ENCODE measurements at places on chromosomes 5 and 9.

- DNase-seq, result no peak
These were observed 43.6 kb upstream of the TRAF1 start for GRCh38 chr9:120970244-120970643.

DNA sequence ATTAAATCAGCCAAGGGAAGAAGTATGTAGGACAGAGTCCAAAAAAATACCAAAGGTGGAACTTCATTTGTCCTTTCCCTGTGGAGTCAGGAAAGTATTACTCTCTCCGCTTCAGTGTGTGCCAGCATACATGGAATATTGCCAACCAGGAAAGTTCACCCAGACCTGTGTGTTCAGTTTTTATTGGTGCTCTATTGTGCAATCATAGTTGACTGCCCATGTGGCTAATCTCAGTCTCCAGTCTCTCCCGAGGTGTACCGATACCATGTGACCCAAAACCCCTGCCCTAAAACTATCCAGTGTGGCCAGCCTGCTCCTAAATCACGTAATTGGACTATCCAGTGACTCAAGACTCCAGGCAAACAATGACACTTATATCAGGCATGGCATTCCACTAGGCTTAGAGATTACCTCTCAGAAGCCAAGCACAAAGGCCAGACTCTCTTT, 38.8 kb downstream of the NFX1 start:
- DNase-seq, result no peak

DNA sequence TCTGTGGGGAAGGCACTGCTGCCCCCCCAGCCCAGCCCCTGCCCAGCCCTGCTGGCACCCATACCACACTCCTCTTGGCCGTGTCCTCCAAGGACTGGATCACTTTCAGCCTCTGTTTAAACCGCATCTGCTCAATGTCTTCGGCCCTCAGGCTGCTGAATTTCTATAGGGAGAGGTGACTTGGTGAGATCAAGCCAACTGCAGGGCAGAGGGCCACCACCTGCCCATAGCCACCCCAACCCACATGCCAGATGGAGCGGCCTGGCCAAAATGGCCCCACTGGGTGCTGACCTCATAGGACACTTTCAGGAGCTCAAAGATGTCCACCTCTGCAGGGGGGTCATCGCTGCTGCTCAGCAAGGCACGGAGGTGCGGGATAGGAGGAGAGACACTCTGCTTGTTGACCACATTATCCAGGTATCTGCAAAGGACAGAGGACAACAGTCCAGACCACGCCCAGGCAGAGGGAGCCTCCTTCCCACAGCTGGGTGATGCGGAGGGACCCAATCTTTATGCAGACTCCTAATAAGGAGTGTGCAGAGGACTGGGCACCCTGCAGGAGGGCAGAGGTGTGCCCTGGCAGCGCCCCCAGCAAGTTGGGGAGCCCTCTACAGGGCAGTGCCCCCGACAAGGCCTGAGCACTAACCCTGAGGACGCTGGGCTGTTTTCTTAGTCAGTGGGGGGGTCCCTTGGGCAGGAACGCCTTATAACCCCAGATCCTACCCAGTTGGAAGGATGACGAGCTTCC, 14.4 kb upstream of the MRNIP start:
- DNase-seq, result no peak

- no peak for DNase-seq
These were observed 760 bp upstream of the MAN1B1 start for GRCh38 chr9:137085920-137086530.

- no peak for DNase-seq
These were observed 154.7 kb downstream of the ZDHHC21 start for GRCh38 chr9:14538526-14538925.

GRCh38 chr5:141949511-141949910, 8.5 kb downstream of the PCDH12 start:
- DNase-seq, result no peak

- DNase-seq, result peak; percentile 35
These were observed 362.0 kb upstream of the CDH10 start for GRCh38 chr5:25006734-25007133.

DNA sequence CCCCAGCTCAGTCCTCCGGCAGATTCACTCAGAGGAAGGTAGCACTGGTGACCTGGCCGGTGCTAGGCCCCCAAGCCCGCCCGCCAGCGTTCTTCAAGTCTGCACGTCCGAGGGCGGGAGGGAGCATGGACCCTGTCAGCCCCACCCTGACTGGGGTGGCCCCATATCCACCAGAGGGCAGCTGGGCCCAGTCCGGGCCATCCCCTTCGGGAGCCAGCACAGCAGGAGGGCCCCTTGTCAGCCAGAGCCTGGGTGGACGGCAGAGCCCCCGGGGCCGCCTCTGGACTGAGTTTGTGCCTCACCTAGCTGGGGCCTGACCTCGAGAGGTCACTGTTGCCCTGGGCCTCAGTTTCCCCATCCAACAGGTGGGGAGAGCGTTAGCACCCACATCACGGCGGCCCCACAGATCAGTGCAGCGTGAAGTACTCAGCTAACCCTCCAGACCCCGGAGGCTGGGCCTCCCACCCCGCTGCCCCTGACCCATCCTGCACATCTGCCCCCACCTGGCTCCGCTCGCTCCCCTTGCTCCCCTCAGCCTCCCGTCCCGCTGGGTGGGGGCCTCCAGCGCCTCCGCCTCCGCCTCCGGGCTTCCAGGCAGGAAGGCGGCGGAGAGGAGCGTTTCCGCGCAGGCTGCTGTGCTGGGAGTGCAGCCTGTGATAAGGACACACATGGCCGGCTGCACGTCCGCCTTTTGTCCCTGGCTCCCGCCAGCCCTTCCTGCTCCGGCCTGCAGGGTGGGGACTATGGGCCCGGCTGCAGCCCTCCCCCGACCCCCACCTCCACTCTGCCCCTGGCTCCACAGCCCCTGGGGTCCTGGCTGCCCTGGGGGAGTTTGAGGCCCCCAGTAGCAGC, 16.6 kb upstream of the EGFL7 start:
- no peak for DNase-seq

DNA sequence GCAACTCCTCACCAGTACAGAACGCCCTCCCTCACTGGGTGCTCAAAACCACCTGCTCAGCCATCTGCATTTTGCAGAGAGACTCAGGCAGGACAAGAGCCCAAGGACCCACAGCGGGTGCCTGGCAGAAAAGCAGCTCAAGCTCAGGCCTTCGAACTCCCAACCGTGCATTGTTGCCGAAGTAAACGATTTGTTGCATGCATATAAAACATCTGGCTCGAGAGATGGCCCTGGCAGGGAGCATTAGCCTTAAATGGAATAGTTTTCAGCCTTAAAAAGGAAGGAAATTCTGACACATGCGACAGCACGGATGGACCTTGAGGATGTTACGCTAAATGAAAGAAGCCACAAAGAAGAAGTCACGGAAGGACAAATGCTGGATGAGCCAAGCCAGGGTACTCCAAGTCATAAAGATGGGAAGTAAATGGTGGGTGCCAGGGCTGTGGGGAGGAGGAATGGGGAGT, 160.4 kb upstream of the PHYKPL start:
- DNase-seq, result no peak

DNA sequence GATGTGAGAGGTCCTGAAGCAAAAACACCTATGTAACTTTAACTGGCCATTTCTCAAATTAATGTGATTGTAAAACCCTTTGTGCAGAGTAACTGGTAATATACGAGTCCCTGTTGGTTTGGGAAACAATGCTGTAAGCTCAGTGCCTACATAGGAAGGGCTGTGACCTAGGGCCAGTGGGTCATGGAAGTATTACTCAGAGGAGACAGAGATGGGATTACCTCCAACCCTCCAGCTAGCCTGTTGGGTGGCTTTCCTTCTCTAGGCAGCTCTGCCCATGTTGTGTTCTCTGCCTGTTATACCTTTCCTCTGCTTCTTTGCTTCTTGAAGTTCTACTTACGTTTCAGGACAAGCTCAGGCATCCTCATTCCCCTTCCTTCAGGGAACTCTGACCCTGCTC, 294.8 kb upstream of the RFX3 start:
- DNase-seq, result no peak

DNA sequence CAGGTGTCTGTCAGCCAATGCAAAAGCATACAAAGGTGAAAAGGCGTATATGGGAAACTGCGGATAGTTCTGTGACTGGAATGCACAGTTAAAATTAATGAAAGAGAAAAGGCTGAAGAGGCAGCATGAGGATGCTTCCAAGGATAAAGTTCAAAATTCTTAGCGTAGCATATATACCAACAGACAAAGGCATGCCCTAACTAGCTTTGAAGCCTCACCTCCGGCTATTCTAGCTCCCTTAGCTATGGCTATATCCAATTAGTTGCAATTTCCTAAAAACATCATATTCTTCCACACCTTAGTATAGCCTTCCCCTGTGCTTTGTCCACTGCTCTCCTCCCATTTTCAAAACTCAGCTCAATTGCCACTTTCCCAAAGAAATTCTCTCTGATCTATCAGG, 1.4 kb upstream of the DNAJA1 start:
- no peak for DNase-seq

GRCh38 chr5:96247708-96248107, 185.3 kb downstream of the PCSK1 start:
- no peak for DNase-seq

DNA sequence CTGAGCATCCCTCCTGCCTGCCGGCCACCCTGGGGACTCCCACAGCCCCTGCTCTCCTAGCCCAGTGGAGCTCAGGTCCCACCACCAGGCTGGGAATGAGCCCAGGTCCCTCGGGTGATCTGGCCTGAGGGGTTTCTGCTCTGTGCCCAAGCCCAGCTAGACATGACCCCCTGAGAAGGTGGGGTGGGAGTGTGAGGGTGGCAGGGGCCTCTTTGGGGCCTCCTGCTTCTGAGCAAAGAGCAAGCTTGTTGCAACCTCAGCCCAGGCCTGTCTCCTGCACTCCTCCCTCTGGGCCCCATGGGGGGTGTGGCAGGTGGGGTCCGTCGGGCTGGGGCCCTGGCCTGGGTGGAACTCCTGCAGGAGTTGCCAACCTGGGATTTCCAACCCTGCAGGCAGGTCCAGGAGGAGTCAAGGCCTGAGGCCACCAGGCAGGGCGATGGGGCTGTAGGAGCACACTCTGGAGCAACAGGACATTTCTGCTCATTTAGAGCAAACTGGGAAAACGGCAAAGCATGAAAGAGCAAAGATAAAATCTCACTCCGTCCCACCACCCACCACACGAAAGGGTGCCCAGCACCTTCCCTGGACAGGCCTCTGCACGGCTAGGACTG, 11.4 kb upstream of the NRARP start:
- DNase-seq, result no peak

- DNase-seq, result no peak
These were observed 159.5 kb upstream of the MAST4 start for GRCh38 chr5:66436721-66437120.

- no peak for DNase-seq
These were observed 28.8 kb downstream of the TMEM174 start for GRCh38 chr5:73201547-73202513.

DNA sequence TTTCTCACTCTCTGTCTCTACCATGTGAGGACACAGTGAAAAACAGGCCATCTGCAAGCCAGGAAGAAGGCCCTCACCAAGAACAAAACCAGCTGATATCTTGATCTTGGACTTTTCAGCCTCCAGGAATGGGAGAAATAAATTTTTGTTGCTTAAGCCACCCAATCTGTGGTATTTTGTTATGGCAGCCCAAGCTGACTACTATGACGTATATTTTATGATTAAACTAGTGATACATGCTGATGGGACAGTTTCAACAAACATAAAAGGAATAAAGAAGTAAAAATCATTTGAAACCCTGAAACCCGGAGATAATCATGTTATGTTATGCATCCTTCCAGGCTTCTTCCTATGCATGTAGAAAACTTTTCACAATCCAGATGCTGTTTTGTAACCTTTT, 71.5 kb upstream of the ERBIN start:
- DNase-seq, result no peak
